ENCODE measurements at places on chromosomes 16 and 17. TPM values are rescaled to one million over a fixed set of nuclear protein-coding genes. Genes with fewer than 3 reads are reported as not detected.

DNA sequence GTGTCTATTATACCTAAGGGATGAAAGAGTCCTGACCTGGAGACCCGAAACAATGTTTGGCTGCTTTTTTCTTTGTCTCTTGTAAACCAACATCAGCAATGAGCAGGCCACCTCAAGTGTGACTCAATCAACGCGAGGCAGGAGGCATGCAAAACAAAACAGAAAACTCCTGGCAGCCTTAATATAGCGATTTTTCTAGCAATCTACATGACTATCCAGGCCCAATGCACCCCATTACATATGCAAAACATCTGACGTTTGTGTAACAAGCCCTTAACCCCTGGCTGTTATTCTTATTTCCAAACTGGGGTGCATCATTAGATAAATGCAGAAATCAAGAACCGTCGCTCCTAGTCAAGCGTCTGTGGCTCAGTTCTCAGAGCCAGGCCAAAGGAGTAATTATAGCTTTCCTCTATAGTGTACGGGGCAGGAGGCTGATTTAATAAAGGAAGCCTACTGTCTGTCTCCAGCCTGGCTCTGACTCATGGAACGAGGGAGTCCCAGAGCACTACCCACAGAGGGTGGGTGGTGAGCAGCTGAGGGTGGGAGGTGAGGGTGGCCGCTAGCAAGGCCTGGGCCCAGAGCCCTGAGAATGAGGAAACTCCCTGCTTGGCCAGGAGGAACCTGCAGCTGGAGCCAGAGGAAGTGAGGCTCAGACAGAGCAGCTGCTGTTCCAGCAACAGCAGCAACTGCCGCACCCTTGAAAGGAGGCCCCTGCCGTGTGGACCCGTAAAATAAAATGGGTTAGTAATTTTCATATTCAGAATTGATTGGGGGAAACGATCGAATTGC lies 43.9 kb downstream of the CHD9 start:
- peak; percentile 95 for DNase-seq

DNA sequence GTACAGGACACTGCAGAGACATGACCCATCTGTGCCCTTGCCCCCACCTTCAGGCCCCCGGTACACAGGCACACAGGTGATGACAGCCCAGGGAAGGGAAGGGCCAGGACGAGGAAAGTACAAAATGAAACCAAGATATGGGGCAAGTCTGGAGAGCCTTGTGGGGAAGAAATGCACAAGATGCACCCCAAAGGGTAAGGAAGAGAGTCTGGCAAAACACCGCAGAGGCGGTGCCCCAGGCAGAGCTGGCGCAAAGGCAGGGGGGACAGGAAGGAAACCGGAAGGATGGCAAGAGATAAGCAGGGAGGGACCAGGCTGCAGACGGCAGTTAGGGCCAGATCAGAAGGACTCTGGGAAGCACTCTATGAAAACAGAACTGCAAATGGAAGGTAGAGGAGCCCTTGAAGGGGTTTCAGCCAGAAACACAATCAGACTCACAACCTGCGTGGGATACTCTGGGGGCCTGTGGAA lies 81.4 kb downstream of the SLC39A11 start:
- DNase-seq, result peak; percentile 37

DNA sequence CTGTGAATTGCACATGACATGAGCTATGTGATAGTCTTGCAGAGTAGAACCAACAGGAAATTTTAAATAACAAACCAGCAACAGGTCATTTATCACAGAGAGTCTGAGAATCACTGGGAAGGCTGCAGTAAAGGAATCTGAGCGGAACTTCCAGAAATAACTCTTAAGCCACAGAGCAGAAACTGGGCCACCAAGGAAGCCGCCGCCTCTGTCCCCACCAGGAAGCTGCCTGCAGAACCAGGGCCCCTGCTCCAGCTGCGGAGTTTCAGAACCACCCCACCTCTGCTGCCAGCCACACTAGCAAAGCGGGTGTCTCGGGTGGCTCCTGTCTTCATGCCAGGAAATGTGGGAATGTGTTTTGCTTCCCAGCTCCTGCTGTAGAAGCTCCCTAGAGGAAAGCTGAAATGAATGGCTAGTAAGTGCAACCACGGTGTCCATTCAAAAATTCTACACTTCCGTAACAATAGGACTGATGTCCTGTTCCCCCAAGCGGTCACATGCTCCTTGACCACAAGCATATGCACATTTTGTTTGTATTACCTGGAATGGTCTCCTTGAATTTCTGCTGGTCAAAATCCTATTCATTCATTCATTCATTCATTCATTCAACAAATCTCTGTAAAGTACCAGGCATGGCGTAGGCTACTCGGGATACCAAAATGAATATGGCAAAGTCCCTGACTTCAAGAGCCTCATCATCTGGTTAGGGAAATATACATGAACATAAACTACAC lies 7.7 kb upstream of the ITPRIPL2 start:
- DNase-seq, result no peak

DNA sequence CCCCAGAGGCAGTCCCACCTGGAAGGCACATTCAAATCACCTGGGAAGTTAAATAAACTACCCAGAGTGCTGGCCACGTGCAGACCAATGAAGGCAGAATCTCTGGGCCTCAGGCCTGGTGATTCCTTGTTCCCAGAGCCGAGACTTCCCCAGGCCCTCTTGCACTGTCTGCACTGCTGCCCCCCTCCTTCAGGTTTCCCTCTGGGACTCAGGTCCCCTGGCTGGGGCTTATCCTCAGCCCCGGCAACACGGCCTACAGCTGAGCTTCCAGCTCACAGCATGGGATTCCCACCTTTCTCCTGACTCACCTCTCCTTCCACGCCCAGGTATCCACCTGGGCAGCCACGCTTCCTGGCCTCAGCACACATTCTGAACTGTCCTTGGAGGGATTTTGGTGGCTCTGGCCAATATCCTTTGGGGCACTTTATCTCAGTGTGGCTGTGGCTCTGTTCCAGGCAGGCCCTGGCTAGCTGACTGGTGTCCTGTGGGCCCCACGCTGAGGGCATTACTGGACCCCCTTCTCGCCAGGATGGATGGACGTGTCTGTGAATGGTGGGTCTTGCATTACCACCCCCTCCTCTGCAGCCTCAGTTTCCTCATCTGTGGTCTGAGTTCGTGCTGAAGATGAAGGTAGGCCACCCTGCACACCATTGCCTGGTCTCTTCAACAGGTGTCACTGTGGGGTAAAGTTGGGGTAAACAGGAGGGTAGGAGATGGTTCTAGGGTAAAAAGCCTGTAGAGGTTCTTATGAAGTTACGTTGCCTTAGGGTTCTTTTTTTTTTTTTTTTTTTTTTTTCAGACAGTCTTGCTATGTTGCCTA lies 165.7 kb downstream of the IRF8 start:
- peak; percentile 32 for DNase-seq

GRCh38 chr16:535446-536405 lies 8.2 kb downstream of the CAPN15 start:
- DNase-seq, result no peak

DNA sequence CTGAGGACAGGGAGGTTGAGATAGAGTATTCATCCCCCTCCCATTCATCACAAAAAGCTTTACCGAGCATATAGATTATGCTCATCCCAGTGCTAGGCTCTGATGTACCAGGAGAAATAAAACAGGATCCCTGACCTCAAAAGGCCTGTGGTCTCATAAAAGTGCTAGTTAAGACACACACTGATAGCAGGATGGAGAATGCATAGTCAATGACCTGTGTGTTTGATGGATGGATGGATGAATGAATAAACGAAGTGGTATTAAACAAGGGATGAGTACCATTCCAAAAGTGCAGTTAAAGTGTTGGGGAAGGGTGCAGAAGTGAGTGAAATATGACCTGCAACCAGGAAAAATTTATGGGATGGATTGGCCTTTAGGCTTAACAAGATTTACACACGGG lies 133.9 kb upstream of the NUDT7 start:
- DNase-seq, result no peak

GRCh38 chr16:74747-75334 lies 2.4 kb upstream of the RHBDF1 start:
- DNase-seq, result no peak

DNA sequence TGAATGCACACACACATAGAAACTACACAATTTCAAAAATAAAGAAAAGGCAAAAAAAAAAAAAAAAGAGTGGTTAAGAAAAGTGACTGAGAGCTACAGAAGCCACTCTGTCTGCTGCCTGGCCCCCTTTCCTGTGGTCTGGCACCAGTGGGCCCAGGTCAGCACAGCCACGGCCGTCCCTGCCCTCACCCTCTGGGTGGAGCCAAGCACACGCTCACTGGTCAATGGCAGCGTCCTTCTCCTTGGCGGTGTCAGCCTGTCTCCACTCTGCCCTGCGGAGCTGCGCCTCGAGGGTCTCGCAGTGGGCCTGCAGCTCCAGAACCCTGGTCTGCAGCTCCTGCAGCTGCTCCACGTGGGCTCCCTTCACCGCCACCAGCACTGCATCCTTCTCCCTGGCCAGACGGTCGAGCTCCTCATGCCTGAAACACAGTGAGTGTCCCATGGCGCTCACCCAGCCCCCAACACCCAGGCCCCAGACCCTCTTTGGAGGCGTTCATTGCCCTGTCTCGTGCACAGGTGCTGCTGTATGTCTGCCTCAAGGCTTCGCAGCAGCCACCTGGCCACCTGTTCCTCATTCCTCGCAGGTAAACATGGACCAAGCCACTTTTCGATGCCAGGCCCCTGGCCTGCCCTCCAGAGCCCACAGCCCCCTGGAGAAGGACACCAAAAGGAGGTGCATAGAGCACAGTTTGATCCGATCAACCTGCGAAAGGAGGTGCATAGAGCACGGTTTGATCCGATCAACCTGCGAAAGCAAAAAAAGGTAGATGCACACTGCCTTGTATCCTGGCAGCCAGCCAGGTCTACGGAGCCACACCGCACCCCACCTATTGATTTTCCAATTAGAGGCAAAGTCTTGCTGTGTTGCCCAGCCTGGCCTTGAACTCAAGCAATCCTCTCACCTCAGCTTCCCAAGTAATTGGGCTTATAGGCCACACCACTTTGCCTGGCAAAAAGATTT lies 24.4 kb downstream of the CCDC57 start:
- DNase-seq, result no peak

DNA sequence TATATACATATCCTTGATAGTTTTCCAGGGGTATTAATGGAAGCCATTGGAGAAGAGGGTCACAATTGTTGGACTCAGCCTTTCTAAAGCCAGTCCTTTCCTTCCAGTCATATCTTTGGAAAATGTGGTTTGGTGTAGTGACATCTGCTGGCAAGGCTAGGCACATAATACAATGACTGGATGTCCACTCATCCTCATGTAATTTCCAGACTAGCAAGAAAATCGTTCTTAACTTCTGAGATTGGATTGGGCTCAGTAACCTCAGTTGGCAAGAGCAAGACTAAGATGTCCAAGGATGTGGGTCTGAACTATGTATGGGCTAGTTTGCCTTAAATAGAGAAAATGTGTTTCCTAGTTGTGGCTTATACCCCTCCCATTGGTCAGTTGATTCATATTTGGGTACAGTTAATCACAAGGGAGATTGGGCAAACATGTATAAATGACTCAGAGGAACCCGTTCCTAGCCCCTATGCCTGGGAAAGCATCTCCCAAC lies 8.7 kb upstream of the KAT7 start:
- DNase-seq, result no peak

DNA sequence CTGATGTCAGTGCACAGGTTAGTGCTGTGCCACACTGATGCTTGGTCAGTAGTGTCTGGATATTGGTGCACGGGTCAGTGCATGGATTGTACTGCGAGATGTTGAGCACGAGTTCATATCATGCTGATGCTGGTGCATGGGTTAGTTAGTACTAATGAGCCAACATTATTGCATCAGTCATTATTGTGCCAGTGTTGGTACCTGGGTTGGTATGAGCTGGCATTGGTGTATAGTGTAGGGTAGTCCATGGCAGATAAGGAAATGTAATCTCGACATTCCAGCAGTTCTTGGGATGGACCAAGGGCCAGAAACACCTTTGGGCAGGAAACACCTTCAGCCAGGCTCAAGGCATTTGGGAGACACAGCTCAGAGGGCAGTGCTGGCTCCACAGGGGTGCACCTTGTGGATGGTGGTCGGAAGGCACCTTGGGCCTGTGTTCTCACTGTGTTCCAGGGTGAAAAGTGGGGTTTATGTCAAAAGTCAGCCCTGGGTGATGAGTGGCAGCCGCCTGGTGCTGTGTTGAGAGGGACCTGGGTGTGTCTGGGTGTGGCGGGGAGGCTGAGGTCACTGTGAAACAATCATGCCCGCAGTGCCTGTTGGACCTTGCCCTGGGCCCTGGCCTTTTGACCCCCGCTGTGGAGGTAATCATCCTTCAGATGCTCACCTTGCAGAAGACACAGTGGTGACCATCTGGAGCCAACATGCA lies 100.7 kb upstream of the ZNF469 start:
- DNase-seq, result no peak

GRCh38 chr16:16045296-16045695 lies 95.9 kb downstream of the ABCC1 start:
- no peak for DNase-seq

- DNase-seq, result no peak
These were observed 51.3 kb upstream of the TAC4 start for GRCh38 chr17:49899191-49899485.

DNA sequence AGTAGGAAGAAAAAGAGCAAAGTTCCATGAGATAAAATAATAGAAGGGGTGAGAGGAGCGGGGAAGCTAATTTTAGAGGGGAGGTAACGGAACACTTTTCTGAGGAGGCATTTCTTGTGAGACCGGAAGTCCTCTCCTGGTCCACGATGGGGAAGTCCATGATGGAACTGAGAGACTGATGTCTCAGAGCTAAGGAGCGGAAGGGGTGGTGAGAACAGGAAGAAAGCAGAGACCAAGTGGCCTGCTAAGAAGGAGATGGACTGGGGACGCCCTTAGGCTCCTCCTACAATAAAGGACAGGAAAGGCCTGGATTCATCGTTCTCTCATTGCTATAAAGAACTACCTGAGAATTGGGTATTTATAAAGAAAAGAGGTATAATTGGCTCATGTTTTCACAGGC lies 59.4 kb downstream of the ADAMTS18 start:
- DNase-seq, result no peak

DNA sequence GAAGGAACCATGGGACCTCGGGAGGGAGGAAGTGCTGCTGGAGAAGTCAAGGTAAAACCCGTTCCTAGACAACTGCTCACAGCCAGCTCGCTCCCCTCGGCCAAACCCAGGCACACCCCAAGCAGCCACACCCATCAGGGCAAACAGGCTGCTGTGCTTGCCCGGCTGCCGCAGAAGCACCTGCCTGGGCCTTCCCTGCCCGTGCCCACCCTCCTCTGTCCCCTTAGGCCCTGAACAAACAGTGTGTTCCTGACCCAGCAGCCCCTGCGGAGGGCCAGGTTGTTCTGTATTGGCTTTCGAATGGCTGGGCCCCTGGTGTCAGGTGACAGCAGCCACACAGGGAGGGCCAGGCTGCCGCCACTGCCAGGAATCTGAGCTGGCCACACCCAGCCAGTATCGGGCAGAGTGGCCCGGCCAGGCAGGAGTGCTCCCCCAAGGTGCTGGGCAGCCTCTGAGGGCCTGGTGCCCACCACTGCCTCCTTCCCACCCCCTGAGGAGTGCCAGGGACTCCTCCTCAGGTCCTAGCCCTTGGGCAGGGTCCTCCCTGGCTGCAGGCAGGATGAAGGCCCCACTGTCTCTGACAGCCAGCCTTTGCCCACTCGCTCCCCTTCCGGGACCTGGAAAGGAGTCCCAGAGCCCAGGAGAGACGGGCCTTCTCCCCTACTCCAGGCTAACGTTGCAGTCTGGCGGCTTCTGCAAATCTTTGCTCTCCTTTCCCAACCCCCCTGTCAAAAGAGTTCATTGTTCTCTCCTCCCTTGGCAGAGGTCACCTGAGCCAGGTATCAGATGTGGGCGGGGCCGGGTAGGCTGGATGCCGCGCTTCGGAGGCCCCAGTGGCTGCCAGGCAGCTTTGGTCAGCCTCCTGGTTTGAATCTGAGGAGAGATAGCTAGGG lies 24.0 kb downstream of the LLGL2 start:
- DNase-seq, result no peak

Gene DUSP14
- 13.5 TPM for total RNA-seq

Gene EMP2
- total RNA-seq, result 45.8 TPM

Gene CACNG1
- total RNA-seq, result not detected

Gene SCARF1
- total RNA-seq, result 13.0 TPM

Gene SETD6
- 13.5 TPM for total RNA-seq

Gene SLC7A5
- 13.6 TPM for total RNA-seq

Gene CRHR1
- not detected for total RNA-seq
